Uterus (tissue), 4 donors: ENCODE measurements at places on chromosomes 5 and 9. TPM values are rescaled to one million over a fixed set of nuclear protein-coding genes. Genes with fewer than 3 reads are reported as not detected.

Gene EQTN
- total RNA-seq = 0.97 TPM

Gene WNK2
- 14.3 TPM for total RNA-seq

Gene FGF10
- total RNA-seq = 10.9 TPM

Gene RABEPK
- 16.0 TPM for total RNA-seq

Gene SLC23A1
- 0.30 TPM for total RNA-seq

Gene IFNA13
- not detected for total RNA-seq

Gene PCDHB14
- total RNA-seq = 3.6 TPM

Gene PCDHGC3
- 127 TPM for total RNA-seq

Gene GLRA1
- not detected for total RNA-seq

Gene SLC34A1
- not detected for total RNA-seq

Gene FBLL1
- not detected for total RNA-seq

Gene ST8SIA4
- total RNA-seq = 6.8 TPM

Gene SLC25A48
- not detected for total RNA-seq

Gene SLC30A5
- total RNA-seq = 82.2 TPM

Gene OCLN
- 11.5 TPM for total RNA-seq

Gene TAF11L11
- not detected for total RNA-seq

Gene PCDHA4
- total RNA-seq = 0.88 TPM

Gene ZNF608
- 67.9 TPM for total RNA-seq

Gene SNCAIP
- 26.0 TPM for total RNA-seq

Gene HMMR
- not detected for total RNA-seq

Gene SNX30
- 9.6 TPM for total RNA-seq

Gene HNRNPAB
- total RNA-seq = 112 TPM

Gene BTNL3
- total RNA-seq = not detected

Gene NMUR2
- total RNA-seq = not detected

Gene PKD2L2
- total RNA-seq = not detected

Gene TMC1
- total RNA-seq = 0.95 TPM

Gene CTXN3
- not detected for total RNA-seq

Gene SLC25A2
- total RNA-seq = 2.3 TPM

Gene CMYA5
- total RNA-seq = 34.3 TPM

Gene PCDHGC4
- total RNA-seq = 2.9 TPM

Gene RUFY1
- 8.2 TPM for total RNA-seq

Gene ZDHHC11
- total RNA-seq = 1.8 TPM

Gene SLIT3
- total RNA-seq = 32.1 TPM

Gene EGFLAM
- total RNA-seq = 0.26 TPM

Gene IGFBPL1
- total RNA-seq = 1.3 TPM

Gene LEAP2
- total RNA-seq = 3.4 TPM

Gene QSOX2
- total RNA-seq = 10.5 TPM

Gene PDLIM7
- total RNA-seq = 259 TPM
